ENCODE measurements at places on chromosomes 4 and X.

DNA sequence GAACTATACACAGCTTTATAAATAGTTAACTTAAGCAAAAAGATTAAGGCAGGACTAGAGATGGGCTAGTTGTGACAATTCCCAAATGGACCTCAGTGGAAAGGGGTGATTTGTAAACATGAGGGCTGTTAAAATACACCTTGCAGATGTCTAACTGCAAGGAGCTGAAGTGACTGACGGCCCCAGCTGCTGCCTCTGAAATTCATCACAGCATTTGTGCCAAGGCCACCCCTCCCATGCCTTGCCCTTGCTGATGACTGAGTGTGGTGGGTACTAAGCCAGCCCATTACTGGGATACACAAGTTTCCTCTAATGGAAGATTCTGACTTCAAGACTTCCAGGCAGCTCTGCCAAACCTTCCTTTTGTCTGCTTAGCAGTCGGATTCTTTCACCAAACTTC lies 23.7 kb upstream of the EGFL6 start:
- no peak for DNase-seq

- DNase-seq, result peak; percentile 80
Observed at GRCh38 chr4:6873792-6874461, 35.7 kb upstream of the TBC1D14 start.

DNA sequence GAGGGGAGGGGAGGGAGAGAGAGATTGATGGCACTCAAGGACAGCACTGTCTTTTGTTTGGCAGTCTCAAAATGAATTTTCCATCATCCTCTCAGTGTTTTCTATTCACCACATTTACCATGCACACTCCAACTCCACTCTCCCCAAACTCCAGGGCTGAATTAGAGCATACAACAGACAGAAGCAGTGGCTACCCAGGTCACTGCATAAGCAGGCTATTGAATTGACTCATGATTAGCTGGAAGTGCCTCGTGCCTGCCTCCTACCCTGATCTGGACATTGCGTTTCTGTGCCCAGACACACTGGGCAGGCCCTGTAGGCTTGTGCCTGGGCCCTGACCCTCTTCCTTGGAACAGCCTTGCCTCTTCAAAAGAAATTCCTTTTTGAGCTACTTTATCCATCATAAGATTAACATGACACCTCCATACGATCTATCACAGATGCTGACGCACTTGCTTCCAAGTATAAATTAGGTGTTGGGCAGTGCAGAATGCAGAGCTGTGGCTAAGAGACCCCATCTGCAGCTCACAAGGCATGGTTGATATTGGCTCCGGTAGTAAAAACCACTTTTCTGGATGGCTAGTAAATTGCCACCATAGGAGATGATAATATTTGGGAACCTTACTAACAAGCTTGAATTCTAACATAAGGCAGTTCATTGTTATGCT lies 752.9 kb downstream of the RPA4 start:
- DNase-seq, result no peak

DNA sequence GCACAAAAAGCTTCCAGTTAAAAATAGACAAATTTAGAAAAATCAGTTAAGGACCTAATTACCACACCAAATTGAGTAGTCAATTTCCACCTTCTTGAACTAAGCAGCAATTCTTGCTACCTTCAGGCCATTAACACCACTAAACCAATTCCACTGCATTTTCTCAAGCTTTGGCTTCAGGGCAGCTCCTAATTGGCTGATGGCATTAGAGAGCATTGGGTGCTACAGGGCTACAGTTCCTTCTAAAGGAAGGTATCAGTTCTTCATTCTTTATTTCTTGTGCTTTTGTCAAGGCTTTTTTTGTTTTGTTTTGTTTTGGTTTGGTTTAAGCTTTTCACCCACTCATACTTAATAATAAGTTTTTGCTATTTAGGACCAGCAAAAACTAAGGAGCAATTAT lies 90.2 kb upstream of the FAM241A start:
- DNase-seq, result no peak

GRCh38 chr4:104235967-104236366 lies 258.7 kb downstream of the CXXC4 start:
- no peak for DNase-seq

- DNase-seq, result peak; percentile 59
Observed at GRCh38 chr4:120071192-120071795, 4.6 kb upstream of the MAD2L1 start.

DNA sequence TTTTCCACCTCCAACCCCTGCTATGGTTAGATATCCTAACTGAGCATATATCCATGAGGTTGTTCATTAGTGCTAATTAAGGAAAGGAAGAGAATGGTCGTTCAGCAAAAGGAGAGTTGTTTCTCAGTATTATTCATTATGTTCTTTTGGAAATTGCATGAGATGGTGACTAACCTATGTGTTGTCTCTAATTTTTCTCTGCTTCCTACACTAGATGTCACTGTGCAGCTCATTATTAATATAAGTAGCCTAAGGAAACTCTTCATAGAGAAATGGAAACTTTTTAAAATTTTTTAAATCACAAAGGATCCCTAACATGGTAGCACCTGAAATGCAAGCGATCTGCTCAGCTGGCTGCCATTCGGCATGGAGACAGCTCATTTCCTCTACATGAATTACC lies 67.7 kb upstream of the FAM9A start:
- no peak for DNase-seq

- DNase-seq, result no peak
Observed at GRCh38 chr4:53598483-53598882, 7.2 kb upstream of the LNX1 start.

DNA sequence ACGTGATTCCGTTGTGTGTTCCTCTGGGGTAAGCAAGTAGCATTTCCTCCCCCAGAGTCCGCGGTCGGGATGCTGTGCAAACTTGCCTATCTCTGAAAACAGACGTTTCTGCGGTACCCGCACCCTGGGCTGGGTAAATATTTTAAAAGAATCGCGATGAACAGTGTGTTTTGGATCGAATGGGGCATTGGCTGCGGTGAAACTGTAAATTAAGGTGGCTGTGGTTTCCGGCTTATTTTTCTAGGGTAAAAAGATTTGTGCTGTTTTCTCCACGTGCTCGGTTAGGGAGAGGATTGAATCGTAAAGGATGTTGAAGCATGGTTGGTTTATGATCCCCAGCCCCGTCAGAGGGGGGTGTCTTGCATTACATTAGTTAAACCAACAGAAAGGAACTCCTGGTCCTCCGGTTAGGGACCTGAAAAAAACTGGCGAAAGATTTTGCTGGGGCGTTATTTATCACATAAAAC lies 1.2 kb downstream of the HHIP start:
- DNase-seq, result no peak

GRCh38 chr4:142838778-142839177 lies 7.3 kb downstream of the INPP4B start:
- DNase-seq, result no peak
